Urinary bladder (tissue), 4 donors: ENCODE measurements at places on chromosomes 4 and X. TPM values are rescaled to one million over a fixed set of nuclear protein-coding genes. Genes with fewer than 3 reads are reported as not detected.

The GYPB gene
- total RNA-seq, result 5.8 TPM

The LARP1B gene
- 55.4 TPM for total RNA-seq

The RTL3 gene
- 0.95 TPM for total RNA-seq

The RASGEF1B gene
- 15.2 TPM for total RNA-seq

- DNase-seq, result no peak
Measured at GRCh38 chr4:3041192-3042142, 32.9 kb downstream of the HTT-AS start.

DNA sequence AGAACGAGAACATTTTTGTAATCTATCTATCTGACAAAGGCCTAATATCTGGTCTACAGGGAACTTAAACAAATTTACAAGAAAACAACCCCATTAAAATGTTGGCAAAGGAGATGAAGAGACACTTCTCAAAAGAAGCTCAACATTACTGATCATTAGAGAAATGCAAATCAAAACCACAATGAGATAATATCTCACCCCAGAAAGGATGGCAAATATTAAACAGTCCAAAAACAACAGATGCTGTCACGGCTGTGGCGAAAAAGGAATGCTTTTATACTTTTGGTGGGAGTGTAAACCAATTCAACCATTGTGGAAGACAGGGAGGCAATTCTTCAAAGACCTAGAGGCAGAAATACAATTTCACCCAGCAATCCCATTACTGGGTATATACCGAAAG lies 2284.8 kb downstream of the ARAP2 start:
- DNase-seq, result no peak

GRCh38 chrX:118350221-118350620 lies 4.3 kb downstream of the WDR44 start:
- DNase-seq, result no peak

DNA sequence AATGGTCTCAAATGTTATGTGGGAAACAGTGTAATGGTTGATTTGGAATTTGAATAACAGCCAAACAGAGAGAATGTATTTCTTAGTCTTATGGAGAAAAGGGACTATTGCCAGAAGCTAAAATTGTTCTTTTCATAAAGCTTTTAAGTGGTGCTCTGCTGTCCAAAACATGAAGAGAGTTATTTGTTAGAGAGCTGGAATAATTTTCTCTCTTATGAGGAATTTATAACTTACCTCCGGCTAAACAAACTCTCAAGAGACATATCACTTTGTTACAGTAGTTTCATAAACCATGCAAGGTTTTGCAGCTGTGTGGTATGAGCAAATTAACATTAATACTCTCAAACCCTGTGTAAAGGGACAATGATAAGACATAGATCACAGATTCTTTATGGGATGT lies 28.6 kb downstream of the SULT1B1 start:
- DNase-seq, result peak; percentile 77

DNA sequence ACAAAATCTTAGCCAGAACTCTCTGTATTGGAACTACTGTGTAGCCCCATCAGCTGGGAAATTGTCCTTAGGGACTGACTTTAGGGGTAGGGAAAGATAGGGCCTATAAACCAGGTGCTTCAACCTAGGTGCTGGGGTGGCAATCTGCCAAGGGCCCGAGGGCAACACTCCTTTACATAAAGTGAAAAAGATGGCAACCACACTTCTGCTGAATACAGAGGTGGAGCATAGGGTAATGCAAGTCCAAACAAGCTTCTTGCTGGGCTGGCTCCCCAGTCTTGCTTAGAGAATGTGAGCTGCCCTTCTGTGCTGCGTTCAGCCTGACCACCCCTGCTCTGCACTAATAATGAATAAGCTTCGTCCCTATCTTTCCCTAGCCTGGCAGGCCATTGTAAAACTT lies 9.8 kb downstream of the ZBTB33 start:
- no peak for DNase-seq

DNA sequence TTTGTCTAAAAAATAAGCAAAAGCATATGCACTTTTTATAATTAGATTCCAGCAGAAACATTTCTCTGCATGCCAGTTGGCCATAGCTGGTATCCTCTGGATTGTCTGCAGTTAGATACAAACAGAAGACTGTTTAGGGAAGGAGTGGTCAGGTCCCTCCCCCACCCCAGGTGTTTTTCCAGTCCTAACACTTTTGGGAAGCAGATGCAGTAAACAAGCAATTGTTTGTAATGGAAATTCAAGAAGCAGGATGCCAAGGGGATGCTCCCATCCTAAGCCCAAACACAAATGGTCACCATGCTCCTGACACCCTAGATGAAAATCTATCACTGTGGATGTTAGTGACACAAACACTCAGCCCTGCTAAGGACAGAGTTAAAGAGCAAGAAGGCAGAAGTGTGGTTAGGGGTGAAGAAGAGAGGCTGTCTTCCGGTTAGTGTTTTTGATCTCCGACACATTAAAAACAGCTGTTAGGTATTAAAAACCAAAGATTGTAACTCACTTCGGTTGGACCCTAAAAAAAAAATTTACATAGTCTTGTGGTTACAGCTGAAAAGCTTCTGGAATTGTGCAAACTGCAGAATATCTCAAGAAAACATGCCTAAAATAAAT lies 7.9 kb downstream of the LEF1 start:
- no peak for DNase-seq
